ENCODE measurements at places on chromosomes 7 and 10.
A peak's percentile ranks its signal among the peaks of the same experiment; 100 is the strongest.

DNA sequence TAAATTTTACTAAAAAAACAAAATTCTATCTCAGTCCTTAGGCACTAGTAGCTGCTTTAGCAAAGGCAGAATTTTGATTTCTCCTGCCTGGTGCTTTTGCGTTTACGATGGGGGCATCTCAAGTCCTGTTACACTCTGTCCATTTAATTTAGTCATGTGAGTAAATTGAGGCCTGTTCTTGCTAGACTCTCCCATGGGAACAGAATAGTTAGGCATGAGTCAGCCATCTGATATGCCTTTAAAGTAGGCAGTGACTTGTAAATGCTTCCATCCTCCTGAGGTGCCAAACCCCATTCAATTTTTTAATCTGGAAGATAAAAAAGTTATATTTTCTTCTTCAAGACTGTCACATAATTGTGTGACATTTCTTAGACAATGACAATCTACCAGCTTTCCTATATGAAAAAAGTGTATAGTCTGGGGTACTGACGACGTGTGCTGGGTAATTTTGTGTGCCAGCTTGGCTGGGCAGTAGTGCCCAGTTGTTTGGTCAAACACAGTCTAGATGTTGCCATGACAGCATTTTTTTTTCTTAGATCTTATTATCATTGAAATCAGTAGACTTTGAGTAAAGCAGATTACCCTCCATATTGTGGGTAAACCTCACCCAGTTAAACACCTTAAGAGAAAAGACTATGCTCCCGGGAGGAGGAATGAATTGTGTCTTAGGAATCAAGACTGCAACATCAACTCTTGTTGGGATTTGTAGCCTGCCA is 603.4 kb downstream of the SORCS1 start:
- H3K27ac ChIP-seq = no peak overlapping the region
- no peak for DNase-seq
- no peaks in the 10 kb centered on the region for H3K27me3 ChIP-seq
- H3K36me3 ChIP-seq = no peaks in the 10 kb centered on the region
- H3K4me1 ChIP-seq = no peaks in the 10 kb centered on the region

- H3K4me1 ChIP-seq = peaks cover 27% of the 10 kb centered on the region
- no peak overlapping the region for H3K4me3 ChIP-seq
- no peak overlapping the region for H3K27ac ChIP-seq
- H3K27me3 ChIP-seq = no peaks in the 10 kb centered on the region
- DNase-seq = no peak
Observed at GRCh38 chr7:116806046-116806944, 56.1 kb upstream of the CAPZA2 start.

DNA sequence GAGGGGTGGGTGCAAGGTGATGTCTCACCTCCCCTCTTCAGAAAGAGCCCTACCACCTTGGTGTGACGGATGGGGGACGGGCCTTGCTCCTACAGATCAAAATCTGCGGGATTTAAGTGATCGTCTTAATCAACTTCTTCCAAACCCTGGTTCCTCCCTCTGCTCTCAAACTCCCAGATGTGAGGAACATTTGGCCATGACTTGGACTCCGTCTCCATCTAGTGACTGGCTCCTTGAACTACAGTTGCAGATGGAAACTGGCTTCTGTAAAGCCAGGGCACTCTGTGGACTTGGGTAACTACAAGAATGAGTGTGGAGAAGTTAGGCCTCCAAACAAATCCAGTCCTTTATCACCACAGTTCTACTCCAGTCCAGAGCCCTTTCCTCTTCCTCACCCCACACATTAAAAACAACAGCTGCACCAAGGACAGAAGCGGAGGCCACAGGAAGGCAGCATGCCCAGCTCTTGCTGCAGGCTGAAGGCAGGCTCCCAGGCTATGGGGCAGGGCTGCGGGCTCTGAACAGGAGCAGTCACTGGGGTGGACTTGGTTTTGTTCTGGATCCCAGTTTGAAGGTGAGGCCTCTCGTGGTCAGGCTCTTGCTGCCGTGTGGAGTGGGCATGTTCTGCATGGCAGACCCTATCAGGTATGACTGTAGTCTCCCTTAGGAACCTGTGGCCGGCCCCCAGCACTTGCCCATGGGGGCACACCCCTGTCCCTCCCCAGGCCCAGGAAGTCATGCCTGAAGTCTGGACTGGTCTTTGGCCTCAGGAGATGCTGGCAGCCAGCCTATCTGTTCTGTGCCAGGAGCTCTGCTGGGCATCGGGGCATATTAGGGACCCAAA is 79.4 kb downstream of the VWC2 start:
- H3K36me3 ChIP-seq = no peaks in the 10 kb centered on the region
- no peak for DNase-seq
- H3K27ac ChIP-seq = no peak overlapping the region
- no peaks in the 10 kb centered on the region for H3K4me1 ChIP-seq

- DNase-seq = no peak
- no peaks in the 10 kb centered on the region for H3K4me1 ChIP-seq
- no peak overlapping the region for H3K27ac ChIP-seq
- no peaks in the 10 kb centered on the region for H3K36me3 ChIP-seq
- no peaks in the 10 kb centered on the region for H3K27me3 ChIP-seq
Observed at GRCh38 chr10:71631007-71631861, 88.3 kb downstream of the C10orf105 start.

DNA sequence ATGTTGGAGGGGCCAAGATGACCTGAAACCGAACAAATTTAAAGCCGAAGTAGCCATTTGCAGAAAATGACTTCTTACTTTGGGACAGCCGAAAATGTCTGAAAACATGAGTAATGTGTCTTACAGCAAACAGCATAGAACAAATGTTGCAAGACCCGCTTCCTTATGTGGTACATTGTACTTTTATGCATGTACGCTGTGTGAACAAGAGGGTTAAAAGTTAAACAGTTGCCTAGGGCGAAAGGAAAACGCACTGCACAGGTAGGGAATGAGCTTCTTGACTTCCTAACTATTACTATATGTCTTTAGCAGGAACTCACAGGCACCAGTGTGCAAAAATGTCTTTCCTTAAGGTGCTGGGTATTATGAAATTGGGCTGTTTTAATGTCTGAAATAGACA is 303.5 kb upstream of the MGMT start:
- DNase-seq = no peak
- H3K4me1 ChIP-seq = no peaks in the 10 kb centered on the region
- no peak overlapping the region for H3K4me3 ChIP-seq
- H3K36me3 ChIP-seq = no peaks in the 10 kb centered on the region
- H3K27me3 ChIP-seq = no peaks in the 10 kb centered on the region
- H3K27ac ChIP-seq = no peak overlapping the region

- H3K4me3 ChIP-seq = no peak overlapping the region
- H3K36me3 ChIP-seq = no peaks in the 10 kb centered on the region
- H3K4me1 ChIP-seq = no peaks in the 10 kb centered on the region
Observed at GRCh38 chr7:154837622-154838021, 165.3 kb downstream of the PAXIP1 start.

GRCh38 chr7:100434297-100435144 is 1.8 kb downstream of the PPP1R35 start:
- H3K36me3 ChIP-seq = peaks cover 31% of the 10 kb centered on the region
- no peaks in the 10 kb centered on the region for H3K4me1 ChIP-seq
- DNase-seq = no peak
- peak overlapping the region; percentile 63 for H3K4me3 ChIP-seq

DNA sequence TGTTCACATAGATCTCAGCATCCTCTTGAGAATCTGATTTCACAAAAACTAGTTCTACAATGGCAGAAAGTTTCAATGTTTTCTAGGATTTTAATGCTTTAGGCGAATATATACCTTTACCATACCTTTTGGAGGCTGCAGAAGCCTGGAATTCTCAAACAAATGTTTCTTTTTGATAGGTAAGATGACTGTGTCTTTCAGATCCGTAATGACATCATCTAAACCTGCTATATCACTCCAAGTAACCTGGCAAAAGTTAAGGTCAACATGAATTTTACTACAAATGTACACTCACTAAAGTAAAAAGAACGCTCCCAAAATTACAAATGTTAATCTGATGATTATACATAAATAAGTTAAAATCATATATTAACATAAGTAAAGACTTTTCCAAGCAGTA is 27.8 kb downstream of the ATAD1 start:
- peaks cover 17% of the 10 kb centered on the region for H3K4me1 ChIP-seq
- no peak for DNase-seq
- H3K27me3 ChIP-seq = no peaks in the 10 kb centered on the region
- H3K4me3 ChIP-seq = no peak overlapping the region
- no peak overlapping the region for H3K27ac ChIP-seq

- no peaks in the 10 kb centered on the region for H3K27me3 ChIP-seq
- H3K27ac ChIP-seq = no peak overlapping the region
- DNase-seq = no peak
- H3K4me1 ChIP-seq = peaks cover 5% of the 10 kb centered on the region
- no peak overlapping the region for H3K4me3 ChIP-seq
Observed at GRCh38 chr10:118333871-118334270, 8.3 kb downstream of the FAM204A start.

- H3K27me3 ChIP-seq = no peaks in the 10 kb centered on the region
- DNase-seq = no peak
- peaks cover 19% of the 10 kb centered on the region for H3K4me1 ChIP-seq
- no peak overlapping the region for H3K4me3 ChIP-seq
Observed at GRCh38 chr7:151095828-151096475, 9.7 kb downstream of the AGAP3 start.

- no peaks in the 10 kb centered on the region for H3K27me3 ChIP-seq
- no peak overlapping the region for H3K27ac ChIP-seq
- no peak overlapping the region for H3K4me3 ChIP-seq
Observed at GRCh38 chr10:6228010-6228511, 25.3 kb downstream of the PFKFB3 start.

- no peaks in the 10 kb centered on the region for H3K27me3 ChIP-seq
- DNase-seq = no peak
- no peaks in the 10 kb centered on the region for H3K36me3 ChIP-seq
- peaks cover 8% of the 10 kb centered on the region for H3K4me1 ChIP-seq
- H3K4me3 ChIP-seq = no peak overlapping the region
Observed at GRCh38 chr10:75550191-75550590, 118.8 kb downstream of the LRMDA start.

- H3K27ac ChIP-seq = no peak overlapping the region
- H3K36me3 ChIP-seq = no peaks in the 10 kb centered on the region
- no peaks in the 10 kb centered on the region for H3K4me1 ChIP-seq
- no peak for DNase-seq
- no peak overlapping the region for H3K4me3 ChIP-seq
- H3K27me3 ChIP-seq = no peaks in the 10 kb centered on the region
Observed at GRCh38 chr7:22885797-22886261, 63.2 kb upstream of the TOMM7 start.

DNA sequence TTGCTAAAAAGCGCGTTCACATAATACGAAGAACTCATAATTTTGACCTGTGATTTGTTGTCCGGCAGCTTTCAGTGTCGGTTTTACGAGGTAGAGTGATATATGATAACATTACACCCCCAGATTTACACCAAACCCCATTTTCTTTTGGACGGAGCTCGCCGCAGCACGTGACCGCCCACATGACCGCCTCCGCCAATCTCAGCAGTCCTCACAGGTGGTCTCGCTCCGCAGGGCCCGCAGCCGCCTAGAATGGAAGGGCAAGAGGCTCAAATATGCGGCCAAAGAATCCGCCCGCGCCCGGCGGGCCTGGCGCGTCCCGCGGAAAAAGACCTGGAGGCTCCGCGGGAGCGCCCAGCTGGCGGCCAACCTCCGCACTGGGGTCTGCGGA is at the start of gene HOXA7:
Gene HOXA7 (minus strand): TSS at position 168 of the 391 bp plus-strand sequence. CDS start 130 bp downstream, at position 38.
- peaks cover 40% of the 10 kb centered on the region for H3K4me1 ChIP-seq
- peak within 1 kb of the TSS; percentile 84 for H3K27ac ChIP-seq
- peak; percentile 89 for DNase-seq
- H3K27me3 ChIP-seq = no peaks in the 10 kb centered on the region
- peak within 1 kb of the TSS; percentile 62 for H3K4me3 ChIP-seq
- H3K36me3 ChIP-seq = no peaks in the 10 kb centered on the region

DNA sequence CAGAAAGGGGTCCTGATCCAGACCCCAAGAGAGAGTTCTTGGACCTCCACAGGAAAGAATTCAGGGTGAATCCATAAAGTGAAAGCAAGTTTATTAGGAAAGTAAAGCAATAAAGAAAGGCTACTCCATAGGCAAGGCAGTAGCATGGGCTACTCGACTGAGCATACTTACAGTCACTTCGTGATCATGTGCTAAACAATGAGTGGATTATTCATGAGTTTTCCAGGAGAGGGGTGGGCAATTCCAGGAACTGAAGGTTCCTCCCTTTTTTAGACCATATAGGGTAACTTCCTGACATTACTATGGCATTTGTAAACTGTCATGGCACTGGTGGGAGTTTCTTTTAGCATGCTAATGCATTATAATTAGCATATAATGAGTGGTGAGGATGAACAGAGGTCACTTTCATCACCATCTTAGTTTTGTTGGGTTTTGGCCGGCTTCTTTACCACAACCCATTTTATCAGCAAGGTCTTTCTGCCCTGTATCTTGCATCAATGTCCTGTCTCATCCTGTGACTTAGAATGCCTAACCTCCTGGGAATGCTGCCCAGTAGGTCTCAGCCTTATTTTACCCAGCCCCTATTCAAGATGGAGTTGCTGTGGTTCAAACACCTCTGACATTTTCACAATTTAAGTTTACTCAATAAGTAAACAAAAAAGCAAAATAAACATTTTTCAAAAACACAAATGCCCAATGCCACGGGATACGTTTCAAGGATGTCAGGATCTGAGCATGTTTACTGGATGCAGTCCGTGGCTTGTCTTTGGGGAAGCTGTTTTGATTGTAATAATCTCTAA is 37.0 kb downstream of the ALOX5 start:
- no peak overlapping the region for H3K27ac ChIP-seq
- no peak for DNase-seq
- H3K4me3 ChIP-seq = no peak overlapping the region
- peaks cover 14% of the 10 kb centered on the region for H3K27me3 ChIP-seq
- no peaks in the 10 kb centered on the region for H3K36me3 ChIP-seq
- H3K4me1 ChIP-seq = no peaks in the 10 kb centered on the region

DNA sequence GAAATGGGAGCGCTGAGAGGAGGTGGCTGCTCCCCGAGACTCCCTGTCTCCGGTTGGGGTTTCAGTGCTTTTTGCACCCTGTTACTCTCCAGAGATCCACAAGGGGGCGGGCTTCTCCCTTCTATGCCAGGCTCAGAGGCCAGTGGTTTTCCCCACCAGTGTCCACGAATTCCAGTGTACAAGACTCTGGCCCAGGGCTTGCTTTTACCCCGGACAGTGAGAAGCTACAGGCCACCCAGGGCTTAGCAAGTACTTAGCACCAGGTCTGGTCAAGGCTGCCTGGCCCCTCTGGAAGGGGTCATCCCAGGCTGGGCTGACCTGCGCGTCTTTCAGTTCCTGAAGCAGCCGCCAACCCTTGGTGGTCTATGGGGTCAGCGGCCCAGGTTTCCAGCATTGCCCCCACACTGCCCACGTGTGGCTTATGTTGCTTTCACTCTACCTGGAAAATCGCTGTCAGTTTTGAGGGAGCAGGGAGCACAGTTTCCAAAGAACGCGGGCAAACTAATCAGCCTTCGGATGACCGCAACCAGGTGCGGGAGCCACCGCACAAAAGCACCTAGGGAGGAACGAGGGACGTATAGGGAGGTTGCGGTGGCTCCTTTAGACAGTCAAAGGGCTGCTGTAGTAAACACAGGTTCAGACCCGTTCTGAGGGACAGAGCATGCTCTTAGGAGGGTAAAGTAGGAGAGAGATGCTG is 6.8 kb downstream of the CYP26A1 start:
- no peak for DNase-seq
- no peak overlapping the region for H3K4me3 ChIP-seq
- H3K27ac ChIP-seq = no peak overlapping the region
- H3K4me1 ChIP-seq = peaks cover 9% of the 10 kb centered on the region

GRCh38 chr7:27966219-27966780 is 214.3 kb downstream of the JAZF1 start:
- H3K4me1 ChIP-seq = no peaks in the 10 kb centered on the region
- no peak overlapping the region for H3K27ac ChIP-seq
- DNase-seq = no peak
- no peaks in the 10 kb centered on the region for H3K27me3 ChIP-seq

Data from tibial artery (tissue), 4 donors.